Activated effector memory CD4-positive, alpha-beta T cell treated with anti-CD3 and anti-CD28 coated beads, Interleukin-2, amount 50 U/mL, for 16 hours (primary cell): ENCODE measurements at places on chromosomes 7 and 10.

DNA sequence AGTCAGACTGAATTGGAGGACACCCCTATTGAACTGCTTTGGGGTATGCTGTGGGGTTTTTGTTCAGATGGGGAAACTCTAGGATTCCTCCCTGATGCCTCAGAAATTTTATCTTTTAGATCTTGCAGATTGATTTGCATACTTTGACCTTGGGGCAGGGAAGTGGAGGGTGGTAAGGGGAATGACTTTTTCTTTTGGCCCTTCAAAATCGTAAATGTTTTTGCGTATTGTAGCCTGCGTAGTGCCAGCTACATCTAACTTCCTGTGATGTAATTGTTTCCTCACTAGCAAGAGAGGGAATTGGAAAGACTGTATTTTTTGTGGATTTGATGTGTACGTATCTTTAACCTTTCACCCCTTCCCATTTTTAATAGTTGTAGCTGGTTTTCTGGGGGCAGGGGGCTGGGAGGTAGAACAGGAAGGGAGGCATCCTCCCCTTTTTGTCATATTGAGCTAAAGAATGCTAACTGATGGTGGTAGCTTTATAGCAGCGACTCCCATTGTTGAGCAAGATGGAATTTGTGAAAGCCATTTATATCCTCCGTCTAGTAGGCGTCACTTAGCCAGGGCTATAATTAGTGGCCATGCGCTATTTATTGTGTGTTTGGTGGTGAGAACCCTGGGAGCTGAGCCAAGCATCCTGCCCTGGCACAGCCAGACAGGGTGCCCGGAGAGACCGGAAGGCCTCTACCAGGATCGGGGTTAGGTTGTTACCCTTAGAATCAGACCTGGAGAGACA, 11.3 kb downstream of the DUSP5 start:
- DNase-seq: no peak

DNA sequence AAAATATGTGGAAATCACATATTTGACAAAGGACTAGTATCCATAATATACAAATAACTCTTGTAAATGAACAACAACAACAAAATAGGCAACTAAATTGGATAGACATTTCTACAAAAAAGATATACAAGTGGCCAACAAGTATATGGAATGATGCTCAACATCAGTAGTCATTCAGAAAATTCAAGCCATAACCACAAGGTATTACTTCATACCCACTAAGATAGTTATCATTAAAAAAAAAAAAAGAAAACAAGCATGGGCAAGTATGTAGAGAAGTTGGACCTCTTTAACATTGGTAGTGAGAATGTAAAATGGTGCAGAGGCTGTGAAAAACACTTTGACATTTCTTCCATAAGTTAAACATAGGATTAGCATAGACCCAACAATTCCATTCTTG, 80.8 kb downstream of the CYP26A1 start:
- no peak for DNase-seq

DNA sequence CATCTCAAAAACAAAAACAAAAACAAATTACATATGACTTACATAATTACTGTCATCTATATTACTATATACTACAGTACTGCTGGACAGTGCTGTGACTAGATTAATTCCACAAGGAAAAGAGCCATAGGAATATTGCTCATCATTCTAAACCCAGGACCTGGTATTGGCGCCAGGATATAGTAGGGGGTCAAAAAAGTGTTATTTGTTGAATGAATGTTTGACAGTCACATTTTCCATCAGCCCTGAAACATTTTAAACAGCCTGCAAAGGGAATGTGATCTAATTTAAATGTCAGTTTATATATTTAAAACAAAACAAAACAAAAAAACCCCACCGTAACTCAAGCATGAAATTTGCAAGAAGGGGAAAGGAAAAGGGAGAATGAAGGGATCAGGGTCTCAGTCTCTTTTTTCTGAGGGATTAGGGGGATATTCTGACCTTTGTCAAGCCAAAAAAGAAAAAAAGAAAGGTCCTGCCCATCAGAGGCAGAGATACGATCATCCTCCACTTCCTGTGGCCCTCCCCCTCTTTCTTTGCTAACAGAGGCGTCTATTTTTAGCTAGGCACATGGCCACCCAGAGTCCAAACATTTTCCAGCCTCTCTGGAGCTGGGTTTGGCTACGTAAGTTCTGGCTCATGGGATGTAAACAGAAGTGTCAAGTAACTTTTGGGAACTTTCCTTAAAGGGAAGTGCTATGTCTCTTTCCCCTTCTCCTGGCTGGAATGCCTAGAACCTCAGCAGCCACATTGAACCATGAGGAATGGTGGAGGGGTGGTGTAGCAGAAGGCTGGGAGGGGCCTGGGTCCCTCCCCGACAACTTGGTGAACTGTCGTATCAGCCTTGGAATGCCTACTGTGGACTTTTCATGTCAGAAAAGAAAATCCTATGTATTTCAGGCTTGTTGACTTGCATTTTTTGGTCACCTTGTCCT, 44.6 kb upstream of the DLG5 start:
- no peak for DNase-seq

DNA sequence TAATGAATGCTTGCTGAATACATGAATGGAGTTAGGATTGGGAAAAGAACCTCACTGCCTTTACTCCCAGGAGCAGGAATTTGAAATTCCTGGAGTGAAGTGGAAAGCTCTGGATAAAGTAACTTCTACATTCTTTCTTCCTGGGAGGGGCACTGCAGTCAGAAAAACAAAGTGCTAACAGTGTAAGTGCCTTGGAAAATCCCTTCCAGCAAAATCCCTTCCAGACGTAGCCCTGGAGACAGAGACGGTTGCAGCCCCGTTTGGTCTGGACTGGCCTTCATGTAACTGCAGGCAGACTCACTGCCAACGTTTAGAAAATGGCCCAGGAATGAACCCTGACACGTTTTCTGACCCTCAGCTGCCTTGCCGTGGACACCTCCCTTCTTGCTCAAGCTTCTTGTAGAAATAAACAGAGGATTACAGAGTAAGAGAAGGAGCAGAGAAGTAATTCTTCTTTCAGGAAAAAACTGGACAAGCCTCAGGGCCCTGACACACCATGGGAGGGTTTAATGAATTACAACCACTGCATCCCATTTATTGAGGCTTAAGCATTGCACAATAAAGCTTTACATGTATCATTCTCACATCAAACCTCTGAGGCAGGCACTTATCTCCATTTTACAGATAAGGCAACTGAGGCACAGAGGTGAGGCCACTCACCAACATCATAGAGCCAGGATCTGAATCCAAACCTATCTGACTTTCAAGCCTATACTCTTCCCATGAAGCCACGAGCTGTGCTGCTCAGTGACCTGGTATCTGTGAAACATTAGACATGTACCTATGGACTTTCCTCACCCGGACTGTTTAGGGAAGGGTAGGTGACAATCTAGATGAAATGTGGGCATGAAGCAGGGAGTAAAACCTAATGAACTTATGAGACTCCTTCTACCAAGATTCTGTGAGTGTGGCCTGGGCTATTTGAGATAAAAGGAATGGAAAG, 7.8 kb downstream of the ITPRIP start:
- DNase-seq: peak; percentile 46
